ENCODE measurements at places on chromosomes 13 and 19.

- DNase-seq: no peak
Measured at GRCh38 chr13:114268344-114269280, 12.8 kb upstream of the UPF3A start.

GRCh38 chr19:48290401-48290770, 20.5 kb downstream of the ZNF114 start:
- peak; percentile 59 for DNase-seq

GRCh38 chr19:4692251-4693077, 22.3 kb upstream of the MYDGF start:
- no peak for DNase-seq

- peak; percentile 89 for DNase-seq
Measured at GRCh38 chr19:45154064-45154827, 6.5 kb downstream of the NKPD1 start.

GRCh38 chr13:29423050-29423449, 172.4 kb downstream of the SLC7A1 start:
- DNase-seq: no peak

DNA sequence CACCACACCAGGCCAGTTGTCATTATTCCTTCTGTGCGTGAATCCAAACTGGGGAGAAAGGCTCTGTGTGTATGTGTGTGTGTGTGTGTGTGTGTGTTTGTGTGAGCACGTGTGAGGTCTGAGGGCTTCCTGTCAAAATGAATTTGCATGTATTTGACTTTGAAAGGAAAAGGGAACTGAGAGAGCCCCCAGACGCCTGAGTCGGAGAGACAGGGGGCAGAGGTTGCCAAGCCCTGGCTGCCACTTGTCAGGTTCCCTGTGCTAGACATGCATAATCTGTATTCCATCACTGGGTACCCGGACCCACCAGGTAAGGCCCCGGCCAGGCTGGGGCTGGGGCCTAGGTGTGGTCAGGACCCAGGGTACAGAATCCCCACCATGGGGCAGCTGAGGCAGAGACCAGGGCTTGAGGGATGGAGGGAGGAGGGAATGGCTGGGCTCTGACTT, at the start of gene CLEC17A:
CLEC17A (plus strand) TSS at position 191 of the 447 bp plus-strand sequence; CDS start at position 268, 77 bp downstream.
- DNase-seq: no peak

- DNase-seq: no peak
Measured at GRCh38 chr13:50141375-50141975, 126.2 kb downstream of the KCNRG start.

- no peak for DNase-seq
Measured at GRCh38 chr19:2083174-2083854, 12.8 kb downstream of the MOB3A start.

- no peak for DNase-seq
Measured at GRCh38 chr13:110978390-110978789, 63.5 kb upstream of the ANKRD10 start.

DNA sequence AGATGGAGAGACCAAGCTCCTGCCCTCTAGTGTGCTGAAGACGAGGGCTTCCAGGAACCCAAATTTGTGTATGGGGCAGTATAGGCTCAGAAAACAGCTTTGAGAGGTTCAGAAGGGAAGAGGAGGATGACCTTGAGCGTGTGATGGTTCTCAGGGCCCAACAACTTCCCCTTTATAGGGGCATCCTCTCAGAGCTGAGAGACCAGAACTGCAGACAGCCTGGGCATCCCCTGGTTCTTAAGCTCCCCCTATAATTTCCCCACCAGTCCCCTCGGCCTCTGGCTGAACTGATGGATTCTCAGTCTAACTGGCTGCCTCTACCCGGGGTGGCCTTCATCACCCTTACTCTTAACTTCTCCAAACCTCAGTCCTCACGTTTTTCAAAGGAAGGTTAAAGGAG, 167.5 kb downstream of the URI1 start:
- DNase-seq: no peak

DNA sequence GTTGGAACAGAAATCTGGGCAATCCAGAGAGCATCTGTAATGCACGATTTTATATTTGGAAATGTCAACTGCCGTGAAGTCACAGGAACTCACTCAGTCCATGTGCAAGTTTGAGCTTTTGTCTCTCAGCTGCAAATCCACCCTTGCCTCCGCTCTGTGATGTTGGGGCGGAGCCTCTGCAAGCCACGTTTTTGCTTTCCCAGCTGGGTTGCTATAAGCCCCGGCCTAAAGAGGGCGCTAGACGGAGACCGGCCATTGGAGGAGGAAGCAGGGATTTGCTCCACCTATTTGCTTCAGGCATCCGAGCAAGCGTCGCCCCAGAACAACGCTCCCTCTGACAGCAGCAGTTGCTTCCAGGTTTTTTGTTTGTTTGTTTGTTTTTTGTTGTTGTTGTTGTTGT, 56.2 kb downstream of the TRPM4 start:
- no peak for DNase-seq

GRCh38 chr13:106514928-106515634, 20.4 kb downstream of the EFNB2 start:
- no peak for DNase-seq

DNA sequence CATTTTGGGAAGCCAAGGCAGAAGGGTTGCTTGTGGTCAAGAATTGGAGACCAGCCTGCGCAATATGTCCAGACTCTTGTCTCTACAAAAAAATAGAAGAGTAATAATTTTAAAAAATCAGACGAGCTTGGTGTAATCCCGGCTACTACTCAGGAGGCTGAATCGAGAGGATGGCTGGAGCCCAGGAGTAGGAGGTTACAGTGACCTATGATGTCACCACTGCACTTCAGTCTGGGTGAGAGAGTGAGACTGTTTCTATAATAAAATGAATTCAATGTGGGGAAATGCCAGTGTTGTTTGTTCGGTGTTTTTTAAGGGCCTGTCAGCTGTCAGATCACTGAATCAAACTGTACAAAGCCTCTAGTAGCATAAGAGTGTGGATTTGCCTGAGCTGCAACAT, 1.2 kb upstream of the FBXL3 start:
- DNase-seq: no peak

DNA sequence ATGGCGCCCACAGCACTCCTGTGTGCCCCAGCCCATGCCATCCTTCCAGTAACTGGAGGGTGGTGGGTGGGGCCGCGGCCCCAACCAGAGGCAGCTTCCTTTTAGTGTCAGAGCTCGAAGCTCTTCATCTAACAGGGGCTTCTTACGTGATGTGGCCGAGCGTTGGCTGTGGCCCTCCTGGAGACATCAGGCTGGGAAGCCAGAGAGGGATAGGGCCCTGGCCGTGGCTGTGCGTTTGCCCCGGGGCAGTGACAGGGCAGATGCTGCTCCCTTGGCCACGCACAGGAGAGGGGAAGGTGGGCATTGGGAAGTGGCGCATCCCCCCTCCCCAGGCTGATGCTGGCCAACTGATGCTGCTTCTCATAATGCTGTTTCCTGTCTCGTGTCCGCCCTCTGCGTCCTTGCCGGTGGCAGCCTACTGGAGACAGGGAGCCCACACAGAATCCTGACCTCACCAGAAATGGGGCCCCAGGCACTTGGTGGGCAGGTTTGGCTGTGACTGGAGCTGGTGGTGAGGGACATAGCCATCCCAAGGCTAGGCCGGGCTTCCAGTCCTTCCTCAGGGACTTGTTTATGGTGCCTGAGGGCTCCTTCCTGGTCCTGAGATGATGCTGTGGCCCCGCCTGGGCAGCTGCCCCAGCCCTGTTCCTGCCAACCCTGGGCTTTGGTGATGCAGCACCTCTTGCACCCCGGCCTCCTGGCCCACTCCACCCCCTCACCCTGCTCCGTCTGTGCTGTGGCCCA, 34.3 kb downstream of the ATP4B start:
- DNase-seq: peak; percentile 48

DNA sequence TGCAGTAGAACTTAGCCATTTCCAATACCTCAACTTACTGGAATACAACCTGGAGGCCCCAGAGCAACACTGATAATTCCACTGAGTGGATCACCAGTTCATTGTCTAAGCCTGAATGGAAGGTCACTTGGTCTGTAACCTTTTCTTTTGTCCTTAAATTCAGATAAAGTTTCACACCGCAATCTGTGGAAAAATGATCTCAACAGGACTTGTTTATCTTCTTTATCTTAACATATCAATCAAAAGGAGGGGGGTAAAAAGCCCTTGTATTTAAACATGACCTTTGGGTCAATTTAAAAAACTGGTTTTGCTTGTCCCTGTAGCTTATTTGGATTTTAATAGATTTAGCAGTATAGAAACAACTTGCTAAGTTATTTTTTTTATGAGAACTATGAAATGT, 21.6 kb downstream of the SAE1 start:
- DNase-seq: no peak

DNA sequence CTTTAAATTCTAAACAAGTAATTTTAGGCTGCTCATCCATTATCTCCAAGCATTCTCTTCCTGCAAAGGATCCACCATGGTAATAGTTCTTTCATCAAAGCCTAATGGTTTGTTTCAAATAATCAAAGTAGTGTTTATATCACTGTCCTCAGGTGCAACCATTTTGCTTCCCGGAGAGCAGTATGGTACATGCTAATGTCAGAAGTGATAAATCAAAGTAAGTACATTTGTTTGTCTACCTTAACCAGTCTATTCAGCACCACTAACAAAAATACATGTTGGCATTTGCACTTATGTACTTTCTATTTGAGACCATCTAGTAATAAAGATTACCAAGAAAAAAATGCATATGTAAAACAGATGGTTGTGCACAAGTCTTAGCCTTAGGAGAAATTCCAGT, 37.5 kb downstream of the DACH1 start:
- no peak for DNase-seq

- no peak for DNase-seq
Measured at GRCh38 chr13:113953561-113953960, 20.3 kb downstream of the C13orf46 start.

- no peak for DNase-seq
Measured at GRCh38 chr13:48184260-48184659, 48.7 kb upstream of the ITM2B start.

GRCh38 chr13:58919551-58919950, 1244.2 kb downstream of the DIAPH3 start:
- no peak for DNase-seq

DNA sequence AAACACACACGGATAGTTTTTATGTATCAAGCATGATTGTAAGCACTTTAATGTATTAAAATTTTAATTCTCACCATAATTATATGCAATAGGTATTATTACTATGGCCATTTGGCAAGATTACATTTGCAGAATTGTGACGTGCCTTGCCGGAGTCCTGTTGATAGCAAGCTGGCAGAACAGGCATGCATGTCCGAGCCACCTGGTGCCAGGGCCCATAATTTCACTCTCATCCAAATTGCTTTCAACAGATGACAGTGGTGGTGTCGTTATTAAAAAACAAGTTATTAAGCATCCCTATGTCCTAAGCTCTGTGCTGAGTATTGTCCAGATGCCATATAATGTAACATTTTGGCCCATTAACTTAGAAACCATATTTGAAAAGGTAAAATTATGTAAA, 374.3 kb downstream of the FOXO1 start:
- DNase-seq: no peak
